ENCODE measurements at places on chromosomes 2 and 18. TPM values are rescaled to one million over a fixed set of nuclear protein-coding genes. Genes with fewer than 3 reads are reported as not detected.

- H3K36me3 ChIP-seq: peaks cover 3% of the 10 kb centered on the region
- no peak overlapping the region for H3K27ac ChIP-seq
- no peaks in the 10 kb centered on the region for H3K4me1 ChIP-seq
Measured at GRCh38 chr2:231727621-231728020, 19.3 kb downstream of the PTMA start.

The CRYBA2 gene
- total RNA-seq: not detected

The SPEG gene
- 133 TPM for total RNA-seq

The KYNU gene
- total RNA-seq: 2.3 TPM

GRCh38 chr2:159208438-159208837, 78.1 kb downstream of the WDSUB1 start:
- H3K4me3 ChIP-seq: no peak overlapping the region
- DNase-seq: no peak
- peaks cover 75% of the 10 kb centered on the region for H3K36me3 ChIP-seq
- no peaks in the 10 kb centered on the region for H3K27me3 ChIP-seq
- peaks cover 29% of the 10 kb centered on the region for H3K4me1 ChIP-seq

GRCh38 chr2:23926290-23926749, 603 bp downstream of the ATAD2B start:
- H3K4me3 ChIP-seq: peak overlapping the region; percentile 97
- peaks cover 48% of the 10 kb centered on the region for H3K4me1 ChIP-seq
- H3K27me3 ChIP-seq: no peaks in the 10 kb centered on the region
- peak overlapping the region; percentile 98 for H3K27ac ChIP-seq
- peaks cover 6% of the 10 kb centered on the region for H3K36me3 ChIP-seq

DNA sequence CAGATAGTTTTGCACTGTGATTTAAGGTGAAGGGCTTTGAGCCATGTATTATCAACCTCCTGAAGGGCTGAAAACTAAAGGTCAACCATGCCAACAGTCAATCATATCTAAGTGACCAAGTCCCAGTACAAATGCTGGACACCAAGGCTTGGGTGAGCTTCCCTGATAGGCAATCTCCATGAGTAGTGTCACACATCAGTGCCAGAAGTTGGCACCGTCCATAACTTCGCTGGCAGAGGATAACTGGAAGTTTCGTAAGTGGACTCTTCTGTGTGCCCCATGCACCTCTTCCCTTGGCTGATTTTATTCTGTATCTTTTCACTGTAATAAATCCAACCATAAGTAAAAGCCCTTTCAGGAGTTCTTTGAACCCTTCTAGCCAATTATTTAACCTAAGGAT, 13.2 kb downstream of the REV1 start:
- peak overlapping the region; percentile 56 for H3K27ac ChIP-seq
- no peaks in the 10 kb centered on the region for H3K27me3 ChIP-seq
- peaks cover 3% of the 10 kb centered on the region for H3K4me1 ChIP-seq
- H3K4me3 ChIP-seq: no peak overlapping the region

DNA sequence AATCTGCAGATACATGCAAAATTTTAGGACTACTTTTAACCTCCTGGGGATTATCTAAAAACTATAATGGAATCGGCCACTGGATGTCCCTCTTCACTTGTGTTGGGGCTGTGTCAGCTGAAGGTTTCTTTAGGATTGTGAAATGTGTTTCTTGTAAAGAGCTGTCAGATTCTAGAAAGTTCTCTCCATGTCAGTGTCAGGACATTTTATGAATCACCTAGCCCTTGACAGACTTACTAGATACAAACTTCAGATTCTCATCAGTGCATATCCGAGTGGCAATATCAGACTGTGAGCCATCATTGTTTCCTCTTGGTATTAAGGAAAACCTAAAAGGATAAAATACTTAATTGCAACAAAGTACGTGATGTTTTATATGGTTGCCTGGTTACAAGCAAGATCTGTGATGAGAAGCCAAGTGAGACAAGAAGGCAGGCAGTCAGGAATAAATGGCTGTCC, 107.3 kb downstream of the CPS1 start:
- H3K4me3 ChIP-seq: no peak overlapping the region
- H3K27me3 ChIP-seq: no peaks in the 10 kb centered on the region

DNA sequence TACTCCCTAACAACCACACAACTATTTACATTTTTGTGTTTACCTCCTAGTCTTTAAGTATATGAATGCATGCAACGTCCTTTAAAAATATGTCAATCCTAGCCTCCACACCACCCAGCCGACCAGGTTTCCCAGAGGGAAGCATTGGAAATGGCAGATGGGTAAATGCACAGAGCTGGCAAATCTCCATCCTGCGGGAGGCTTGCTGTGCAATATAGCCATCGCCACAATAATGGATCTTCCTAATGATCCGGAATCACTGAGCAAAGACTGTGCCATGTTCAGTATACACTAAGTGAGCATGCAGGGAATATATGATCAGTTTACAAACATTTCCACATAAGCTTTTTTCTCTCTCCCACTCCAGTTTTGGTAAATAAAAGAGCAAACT, 131.8 kb downstream of the NEDD4L start:
- no peaks in the 10 kb centered on the region for H3K27me3 ChIP-seq
- no peaks in the 10 kb centered on the region for H3K4me1 ChIP-seq
- no peak overlapping the region for H3K27ac ChIP-seq
- no peaks in the 10 kb centered on the region for H3K36me3 ChIP-seq
- H3K4me3 ChIP-seq: no peak overlapping the region

The FBLN7 gene
- total RNA-seq: 0.34 TPM

The OXER1 gene
- 0.69 TPM for total RNA-seq

DNA sequence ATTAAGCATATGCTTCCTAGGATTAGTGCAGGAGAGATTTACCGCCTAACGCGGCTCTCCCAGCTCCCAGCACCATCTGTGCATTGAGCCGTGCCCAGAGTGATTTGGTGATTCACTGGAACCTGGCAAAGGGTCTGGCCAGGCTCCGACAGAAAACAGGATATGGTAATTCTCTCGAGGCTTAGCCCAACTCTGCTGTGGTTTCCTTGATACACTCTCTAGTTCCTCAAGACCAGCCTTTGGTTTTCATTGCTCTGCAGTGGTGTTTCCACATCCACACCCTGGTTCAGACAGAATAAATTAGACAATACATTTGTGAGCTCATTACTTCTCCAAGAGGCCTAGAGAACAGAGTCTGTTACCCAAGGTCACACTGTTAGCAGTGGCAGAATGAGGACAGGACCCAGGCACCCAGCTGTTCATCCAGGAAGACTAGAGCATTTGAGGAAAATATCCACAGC, 23.0 kb upstream of the SMAD2 start:
- no peaks in the 10 kb centered on the region for H3K27me3 ChIP-seq
- no peak overlapping the region for H3K4me3 ChIP-seq
- no peak overlapping the region for H3K27ac ChIP-seq
- peak; percentile 15 for DNase-seq
- H3K4me1 ChIP-seq: peaks cover 19% of the 10 kb centered on the region

GRCh38 chr18:67742954-67743353, 226.4 kb upstream of the DSEL start:
- H3K27me3 ChIP-seq: no peaks in the 10 kb centered on the region
- H3K27ac ChIP-seq: no peak overlapping the region
- no peak overlapping the region for H3K4me3 ChIP-seq
- no peaks in the 10 kb centered on the region for H3K4me1 ChIP-seq
- H3K36me3 ChIP-seq: no peaks in the 10 kb centered on the region

DNA sequence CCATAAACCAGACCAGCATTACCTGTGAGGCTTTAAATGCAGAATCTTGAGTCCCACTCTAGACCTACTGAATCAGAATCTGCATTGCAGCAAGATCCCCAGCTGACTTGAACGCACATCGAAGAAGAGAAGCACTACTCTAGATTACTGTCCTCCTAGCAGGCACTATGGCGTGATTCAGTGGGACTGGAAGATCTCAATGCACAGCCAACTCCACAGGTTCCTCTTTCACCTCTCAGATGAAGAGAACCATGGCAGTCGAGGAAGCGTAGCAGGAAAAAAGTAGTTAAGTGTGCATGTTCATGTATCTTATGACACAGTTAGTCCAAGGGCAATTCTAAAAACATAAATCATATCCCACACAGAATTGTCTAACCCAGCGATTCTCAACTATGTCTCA, 97.4 kb downstream of the STK39 start:
- H3K4me3 ChIP-seq: no peak overlapping the region
- peaks cover 64% of the 10 kb centered on the region for H3K4me1 ChIP-seq
- no peak overlapping the region for H3K27ac ChIP-seq
- DNase-seq: no peak

GRCh38 chr18:45839414-45840395, 14.2 kb downstream of the SIGLEC15 start:
- no peaks in the 10 kb centered on the region for H3K36me3 ChIP-seq
- H3K27ac ChIP-seq: no peak overlapping the region
- peaks cover 17% of the 10 kb centered on the region for H3K27me3 ChIP-seq
- no peak overlapping the region for H3K4me3 ChIP-seq
- peaks cover 21% of the 10 kb centered on the region for H3K4me1 ChIP-seq

DNA sequence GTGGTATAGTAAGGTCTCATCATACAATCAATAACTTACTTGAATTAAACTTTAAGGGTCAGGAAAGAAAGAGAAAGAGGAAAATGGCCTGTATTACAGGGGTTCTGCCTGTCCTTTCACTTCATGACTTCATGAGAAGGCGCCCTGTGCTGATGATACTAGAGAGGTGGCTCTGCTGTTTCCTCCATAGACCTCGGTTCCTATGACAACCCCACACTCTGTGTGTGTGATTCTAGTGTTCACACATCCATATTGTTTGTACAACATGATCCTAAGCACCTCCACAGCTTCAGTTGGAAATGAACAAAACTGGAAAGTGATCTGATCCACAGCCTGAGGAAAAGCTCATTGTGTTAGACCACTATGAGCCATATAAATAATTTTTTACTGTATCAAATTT, 7.0 kb upstream of the REEP1 start:
- no peaks in the 10 kb centered on the region for H3K27me3 ChIP-seq
- H3K4me3 ChIP-seq: no peak overlapping the region
- no peak overlapping the region for H3K27ac ChIP-seq
- DNase-seq: no peak
- H3K36me3 ChIP-seq: no peaks in the 10 kb centered on the region

GRCh38 chr2:26086779-26087178, 52.9 kb downstream of the RAB10 start:
- H3K27me3 ChIP-seq: no peaks in the 10 kb centered on the region
- no peak overlapping the region for H3K27ac ChIP-seq
- no peaks in the 10 kb centered on the region for H3K36me3 ChIP-seq

DNA sequence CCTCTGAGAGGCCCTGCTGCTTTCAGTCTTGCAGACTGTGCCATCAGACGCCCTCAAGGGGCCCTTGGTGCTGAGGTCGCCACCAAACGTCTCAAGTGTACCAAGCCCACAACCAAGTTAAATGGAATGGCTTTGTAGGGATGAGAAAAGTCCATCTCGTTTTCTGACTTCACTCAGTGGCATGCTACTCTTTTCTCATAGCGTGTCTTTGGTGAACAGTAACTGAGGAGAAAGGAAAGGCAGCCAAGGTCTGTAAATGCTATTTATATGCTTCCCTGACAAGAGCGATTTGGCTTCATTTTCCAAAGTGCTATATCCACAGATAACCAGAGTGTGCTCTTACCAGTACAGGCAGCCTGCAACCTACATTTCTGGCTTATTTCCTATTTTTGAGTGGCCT, 123.0 kb downstream of the MTX2 start:
- no peaks in the 10 kb centered on the region for H3K36me3 ChIP-seq
- H3K27ac ChIP-seq: peak overlapping the region; percentile 57
- H3K4me1 ChIP-seq: peaks cover 4% of the 10 kb centered on the region
- H3K27me3 ChIP-seq: no peaks in the 10 kb centered on the region
- DNase-seq: no peak

GRCh38 chr18:13431886-13432285, 213.3 kb downstream of the LDLRAD4 start:
- peaks cover 53% of the 10 kb centered on the region for H3K4me1 ChIP-seq
- DNase-seq: no peak
- H3K27me3 ChIP-seq: no peaks in the 10 kb centered on the region
- H3K36me3 ChIP-seq: no peaks in the 10 kb centered on the region
- H3K27ac ChIP-seq: no peak overlapping the region
- no peak overlapping the region for H3K4me3 ChIP-seq

DNA sequence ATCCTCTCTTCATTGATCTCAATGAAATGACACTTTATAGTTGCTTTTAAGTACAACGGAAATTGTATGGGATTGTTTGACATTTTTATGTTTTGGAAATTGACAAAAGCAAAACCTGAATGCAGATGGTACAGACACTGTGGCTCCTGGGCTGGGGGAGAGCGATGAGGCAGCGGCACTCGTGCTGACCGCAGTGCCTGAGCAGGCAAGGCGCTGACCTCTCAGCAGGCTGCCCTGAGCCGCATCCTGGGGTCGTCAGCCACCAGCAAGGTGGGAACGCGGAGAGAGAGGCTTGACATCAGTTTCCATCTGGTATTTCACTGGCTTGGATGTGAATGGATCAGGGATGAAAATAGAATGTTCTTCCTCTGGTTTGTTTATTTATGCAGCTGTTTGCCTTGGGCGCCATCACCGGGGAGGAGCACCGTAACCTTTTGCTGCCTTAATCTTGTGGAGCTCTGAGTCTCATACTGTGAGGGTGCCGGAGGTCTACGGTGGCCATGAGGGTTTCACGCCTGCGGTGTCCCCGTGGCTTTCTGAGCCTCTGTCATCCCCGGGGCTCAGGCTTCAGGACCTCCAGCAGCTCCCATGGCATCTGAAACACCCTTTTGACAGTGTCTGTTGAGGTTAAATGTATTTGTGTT, 94.8 kb upstream of the TPO start:
- no peak overlapping the region for H3K4me3 ChIP-seq
- no peaks in the 10 kb centered on the region for H3K27me3 ChIP-seq
- no peak for DNase-seq
- no peak overlapping the region for H3K27ac ChIP-seq
- no peaks in the 10 kb centered on the region for H3K4me1 ChIP-seq

The ABCG8 gene
- total RNA-seq: 1.4 TPM

GRCh38 chr2:33014268-33014667, 67.5 kb downstream of the LTBP1 start:
- H3K4me3 ChIP-seq: no peak overlapping the region
- no peaks in the 10 kb centered on the region for H3K27me3 ChIP-seq
- H3K36me3 ChIP-seq: no peaks in the 10 kb centered on the region
- peaks cover 41% of the 10 kb centered on the region for H3K4me1 ChIP-seq
- no peak overlapping the region for H3K27ac ChIP-seq

GRCh38 chr2:213958086-213958485, 452.8 kb upstream of the VWC2L start:
- no peak overlapping the region for H3K27ac ChIP-seq
- no peaks in the 10 kb centered on the region for H3K36me3 ChIP-seq
- no peak overlapping the region for H3K4me3 ChIP-seq
- H3K27me3 ChIP-seq: no peaks in the 10 kb centered on the region
- DNase-seq: no peak
- H3K4me1 ChIP-seq: no peaks in the 10 kb centered on the region

GRCh38 chr18:44715842-44716241, 35.2 kb downstream of the SETBP1 start:
- peaks cover 66% of the 10 kb centered on the region for H3K27me3 ChIP-seq
- peaks cover 4% of the 10 kb centered on the region for H3K4me1 ChIP-seq
- DNase-seq: no peak
- no peak overlapping the region for H3K27ac ChIP-seq
- H3K4me3 ChIP-seq: no peak overlapping the region

DNA sequence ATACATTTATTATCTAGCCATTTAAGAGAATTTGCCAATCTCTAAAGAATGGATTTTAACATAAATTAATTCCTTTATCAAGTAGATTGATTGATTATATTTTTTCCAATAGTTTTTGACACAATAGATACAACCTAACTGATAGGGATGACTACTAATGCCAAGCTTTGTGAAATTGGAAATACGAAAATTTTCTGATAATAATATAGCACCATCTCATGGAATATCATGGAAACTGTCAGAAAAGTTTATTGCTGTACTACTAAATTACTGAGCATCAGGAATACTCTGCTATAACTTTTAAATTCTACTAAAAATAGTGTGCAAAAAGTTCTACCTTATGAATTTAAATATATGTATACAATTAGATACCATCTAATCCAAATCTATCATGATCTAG, 101.8 kb upstream of the MAP2 start:
- DNase-seq: no peak
- H3K4me1 ChIP-seq: no peaks in the 10 kb centered on the region
- H3K4me3 ChIP-seq: no peak overlapping the region
- H3K27ac ChIP-seq: no peak overlapping the region
- no peaks in the 10 kb centered on the region for H3K36me3 ChIP-seq

Measured in heart right ventricle (tissue), 16 donors.